Motor neuron (in vitro differentiated cells): ENCODE measurements at places on chromosomes 4 and X.
A peak's percentile ranks its signal among the peaks of the same experiment; 100 is the strongest.

DNA sequence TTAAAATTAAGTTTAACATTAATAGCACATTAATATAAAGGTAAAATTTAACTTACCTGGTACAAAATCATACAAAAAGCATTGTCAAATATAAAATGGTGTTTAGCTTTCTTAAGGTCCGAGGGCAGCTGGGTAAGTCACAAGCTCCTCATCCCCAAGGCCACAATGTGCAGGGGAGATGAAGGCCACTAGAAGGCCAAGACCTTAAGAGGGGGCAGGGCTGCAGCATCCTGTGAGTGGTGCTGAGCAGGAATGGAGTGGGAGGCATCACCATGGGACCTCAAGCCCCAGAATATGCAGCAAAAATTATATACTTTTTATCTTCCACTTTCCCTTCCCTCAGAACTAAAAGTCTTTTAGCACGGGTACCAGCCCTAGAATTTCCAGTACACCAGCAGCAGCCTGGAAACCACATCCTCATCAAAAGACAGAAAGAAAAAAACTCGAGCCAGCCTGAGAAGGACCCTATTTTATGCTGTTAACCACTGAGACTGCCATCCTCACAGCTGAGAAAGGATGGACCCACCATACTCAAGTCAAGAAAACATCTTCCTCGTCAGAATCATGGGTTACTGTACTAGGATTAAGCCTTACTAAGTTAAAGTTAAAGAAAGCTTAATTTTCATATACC lies 13.0 kb upstream of the RHOXF2 start:
- no peak for ATAC-seq

GRCh38 chr4:61985426-61985825 lies 785.3 kb downstream of the ADGRL3 start:
- no peak for ATAC-seq

DNA sequence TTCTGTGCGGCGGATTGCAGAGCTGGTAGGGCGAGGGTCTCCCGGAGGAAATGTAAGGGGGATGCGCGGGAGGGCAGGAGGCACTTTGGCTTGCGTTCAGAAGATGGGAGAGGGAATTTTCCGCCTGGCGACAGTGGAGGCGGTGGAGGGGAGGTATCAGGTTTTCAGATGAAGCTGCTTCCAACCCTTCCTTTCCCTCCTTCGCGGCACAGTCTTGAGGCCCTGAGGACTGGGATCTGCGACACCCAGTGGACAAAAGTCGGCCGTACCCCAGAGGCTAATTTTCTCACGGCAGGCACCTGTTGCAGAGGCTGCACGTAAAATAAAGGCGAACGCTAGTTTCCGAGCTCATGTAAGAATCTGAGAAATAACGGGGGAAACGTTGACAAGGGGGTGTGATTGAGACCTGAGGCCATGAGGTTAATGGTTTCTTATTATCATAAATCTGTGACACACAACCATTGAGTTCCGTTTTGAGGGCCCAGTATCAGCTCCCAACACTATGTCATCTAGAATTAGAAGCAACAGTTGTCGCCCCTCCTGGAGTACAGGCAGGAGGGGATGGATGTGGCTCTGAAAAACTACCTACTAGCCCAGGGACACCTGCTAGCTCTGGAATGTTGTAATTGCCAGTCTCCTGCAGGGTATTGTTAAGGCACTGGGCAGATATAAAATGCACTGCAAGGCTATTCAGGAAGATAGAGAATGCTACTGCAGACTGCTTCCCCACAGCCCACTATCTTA lies 1.1 kb downstream of the ZCCHC18 start:
- peak; percentile 58 for ATAC-seq

- ATAC-seq, result no peak
These were observed 55.7 kb downstream of the METTL14 start for GRCh38 chr4:118740869-118741268.

- no peak for ATAC-seq
These were observed 98.0 kb upstream of the DKK2 start for GRCh38 chr4:107133965-107134653.

DNA sequence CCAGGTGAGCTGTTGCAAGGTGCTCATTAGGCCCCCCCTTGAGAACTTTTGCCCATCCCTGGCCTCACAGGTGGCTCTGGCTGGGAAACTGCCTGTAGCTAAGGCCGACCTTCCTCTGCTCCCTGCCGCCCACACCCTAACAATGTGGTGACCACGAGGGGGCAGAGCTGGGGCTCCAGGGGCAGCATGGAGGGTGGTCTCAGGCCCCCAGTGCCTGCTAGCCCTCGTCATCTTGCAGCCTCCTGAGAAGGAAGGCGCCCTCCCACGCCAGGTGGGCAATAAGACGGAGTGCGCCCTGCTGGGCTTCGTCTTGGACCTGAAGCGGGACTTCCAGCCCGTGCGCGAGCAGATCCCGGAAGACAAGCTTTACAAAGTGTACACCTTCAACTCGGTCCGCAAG lies 32.4 kb downstream of the ATP2B3 start:
- no peak for ATAC-seq

DNA sequence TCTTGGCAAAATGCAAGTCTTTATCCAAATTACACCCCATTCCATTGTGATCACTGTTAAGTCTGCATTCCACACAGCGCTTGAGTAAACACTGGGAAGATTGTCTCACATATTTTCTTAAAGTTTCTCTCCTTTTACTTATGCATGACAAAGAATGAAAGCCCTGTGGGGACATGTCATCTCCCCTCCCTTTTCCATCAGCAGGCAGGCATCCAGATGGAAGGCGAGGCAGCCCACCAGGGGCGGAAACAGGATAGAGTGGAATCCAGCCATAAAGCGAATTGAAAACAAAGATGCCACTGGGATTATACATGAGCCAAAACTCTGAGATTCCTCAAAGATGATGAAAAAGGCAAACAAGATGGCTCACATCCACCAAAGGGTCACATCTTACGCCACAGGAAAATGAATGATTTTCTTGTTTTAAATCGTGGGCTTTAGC lies 78.2 kb downstream of the AFAP1 start:
- no peak for ATAC-seq

GRCh38 chr4:86386817-86387415 lies 27.1 kb upstream of the MAPK10 start:
- no peak for ATAC-seq

- ATAC-seq, result no peak
These were observed 298.1 kb downstream of the PDGFC start for GRCh38 chr4:156673483-156673882.

- ATAC-seq, result peak; percentile 46
These were observed 200.6 kb downstream of the BCOR start for GRCh38 chrX:39896951-39897740.

GRCh38 chrX:121746105-121746504 lies 698.7 kb downstream of the GLUD2 start:
- no peak for ATAC-seq

DNA sequence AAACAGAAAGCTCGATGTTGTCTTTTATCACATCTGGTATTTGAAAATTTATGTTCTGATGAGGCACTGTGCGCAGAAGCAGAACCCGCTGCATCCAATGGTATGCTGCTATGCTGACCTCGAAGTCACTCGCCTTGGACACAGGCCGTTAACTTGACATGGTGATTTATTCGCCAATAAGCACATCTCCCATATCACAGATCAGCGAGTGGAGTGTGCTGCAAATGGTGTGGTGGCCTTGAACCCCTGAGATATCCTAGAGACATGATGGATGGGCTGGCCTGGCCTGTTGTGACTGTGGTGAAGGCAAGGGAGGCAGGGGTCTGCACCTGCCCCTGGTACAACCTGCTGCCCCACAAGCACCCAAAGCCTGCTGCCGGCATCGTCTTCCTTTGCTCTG lies 175.4 kb upstream of the FRG1 start:
- peak; percentile 15 for ATAC-seq

GRCh38 chrX:134880866-134881265 lies 109.9 kb upstream of the SMIM10 start:
- no peak for ATAC-seq
